ENCODE measurements at places on chromosomes 5 and 9. TPM values are rescaled to one million over a fixed set of nuclear protein-coding genes. Genes with fewer than 3 reads are reported as not detected.

PCDHGA6 gene
- 3.1 TPM for total RNA-seq

LHX3 gene
- total RNA-seq, result not detected

NTNG2 gene
- total RNA-seq, result 0.42 TPM

LRRC14B gene
- not detected for total RNA-seq

SWI5 gene
- total RNA-seq, result 37.4 TPM

CBY3 gene
- not detected for total RNA-seq

PCSK1 gene
- not detected for total RNA-seq
